Left ventricle myocardium inferior (tissue), 1 donor: ENCODE measurements at places on chromosomes 11 and 22. TPM values are rescaled to one million over a fixed set of nuclear protein-coding genes. Genes with fewer than 3 reads are reported as not detected.

RAG1 gene
- total RNA-seq = 1.6 TPM

- peaks cover 4% of the 10 kb centered on the region for H3K36me3 ChIP-seq
- no peak overlapping the region for H3K27ac ChIP-seq
- DNase-seq = no peak
- H3K4me3 ChIP-seq = no peak overlapping the region
- H3K4me1 ChIP-seq = no peaks in the 10 kb centered on the region
Observed at GRCh38 chr11:126185259-126186024, 26.0 kb downstream of the RPUSD4 start.

ABCC8 gene
- total RNA-seq = 1.1 TPM

SLC22A25 gene
- total RNA-seq = not detected

GRCh38 chr11:4466131-4466870 is 16.1 kb upstream of the OR52K1 start:
- no peak overlapping the region for H3K27ac ChIP-seq
- no peaks in the 10 kb centered on the region for H3K4me1 ChIP-seq
- no peak for DNase-seq
- H3K27me3 ChIP-seq = no peaks in the 10 kb centered on the region
- H3K36me3 ChIP-seq = no peaks in the 10 kb centered on the region
- no peak overlapping the region for H3K4me3 ChIP-seq

PATE2 gene
- total RNA-seq = not detected

MYOD1 gene
- total RNA-seq = not detected

DNA sequence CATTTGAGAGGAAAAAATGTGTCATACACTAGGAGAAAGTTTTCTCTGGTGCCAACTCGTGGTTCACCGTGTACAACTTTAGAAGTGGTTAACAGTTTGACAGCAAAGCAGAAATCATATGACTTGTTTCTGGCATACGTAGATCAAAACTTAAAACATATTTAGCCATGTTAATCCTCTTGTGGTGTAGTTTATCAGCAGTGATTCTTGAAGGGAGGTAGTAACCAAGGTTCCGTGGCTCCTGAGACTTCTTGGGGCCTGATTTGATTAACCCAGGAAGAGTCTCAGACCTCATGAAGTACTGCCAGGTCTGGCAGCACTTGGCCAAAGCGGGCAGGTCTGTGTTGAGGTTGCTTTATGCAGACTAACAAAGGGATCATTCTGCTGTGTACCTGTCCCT is 40.5 kb downstream of the SREBF2 start:
- DNase-seq = no peak
- peak overlapping the region; percentile 76 for H3K27ac ChIP-seq
- H3K4me1 ChIP-seq = peaks cover 25% of the 10 kb centered on the region
- peaks cover 97% of the 10 kb centered on the region for H3K36me3 ChIP-seq
- no peaks in the 10 kb centered on the region for H3K27me3 ChIP-seq

ACTN3 gene
- not detected for total RNA-seq

OR2AG2 gene
- total RNA-seq = not detected

GRCh38 chr11:12089473-12089872 is 20.9 kb upstream of the MICAL2 start:
- no peaks in the 10 kb centered on the region for H3K27me3 ChIP-seq
- H3K4me1 ChIP-seq = peaks cover 82% of the 10 kb centered on the region
- H3K36me3 ChIP-seq = no peaks in the 10 kb centered on the region
- DNase-seq = no peak

SYT12 gene
- total RNA-seq = 0.05 TPM

SDHAF2 gene
- 38.1 TPM for total RNA-seq

DNA sequence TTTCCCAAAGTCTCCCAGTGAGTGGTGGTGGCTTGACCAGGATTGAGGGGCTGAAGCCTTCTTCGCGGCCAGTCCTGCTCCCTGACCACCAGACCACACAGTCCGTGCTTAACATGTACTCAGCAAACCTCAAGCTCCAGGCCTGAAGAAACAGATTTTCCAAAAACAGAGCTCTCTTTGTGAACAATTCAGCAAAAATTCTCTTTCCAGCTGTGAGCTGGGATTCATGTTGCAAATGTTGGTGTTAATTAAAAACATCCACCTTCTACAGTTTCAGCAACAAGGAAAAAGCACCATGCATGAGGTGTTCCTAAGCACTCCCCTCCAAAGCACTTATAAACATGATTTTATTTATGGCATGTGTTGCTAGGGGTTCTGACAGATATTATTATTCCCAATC is 129.5 kb downstream of the ETS1 start:
- peak overlapping the region; percentile 67 for H3K27ac ChIP-seq
- no peaks in the 10 kb centered on the region for H3K27me3 ChIP-seq
- no peak for DNase-seq
- no peak overlapping the region for H3K4me3 ChIP-seq

- no peak for DNase-seq
- H3K27ac ChIP-seq = no peak overlapping the region
- H3K4me1 ChIP-seq = peaks cover 16% of the 10 kb centered on the region
- no peak overlapping the region for H3K4me3 ChIP-seq
Observed at GRCh38 chr11:130435671-130436070, 7.3 kb upstream of the ADAMTS8 start.

PGA5 gene
- total RNA-seq = not detected

OR5P2 gene
- total RNA-seq = not detected

TSKU gene
- 12.1 TPM for total RNA-seq

GRCh38 chr11:1163321-1163910 is 5.7 kb downstream of the MUC5AC start:
- no peak overlapping the region for H3K27ac ChIP-seq

- peaks cover 32% of the 10 kb centered on the region for H3K27me3 ChIP-seq
- no peaks in the 10 kb centered on the region for H3K4me1 ChIP-seq
- no peak overlapping the region for H3K4me3 ChIP-seq
- DNase-seq = no peak
Observed at GRCh38 chr11:79671401-79671800, 230.6 kb upstream of the TENM4 start.

ENTHD1 gene
- not detected for total RNA-seq

DNA sequence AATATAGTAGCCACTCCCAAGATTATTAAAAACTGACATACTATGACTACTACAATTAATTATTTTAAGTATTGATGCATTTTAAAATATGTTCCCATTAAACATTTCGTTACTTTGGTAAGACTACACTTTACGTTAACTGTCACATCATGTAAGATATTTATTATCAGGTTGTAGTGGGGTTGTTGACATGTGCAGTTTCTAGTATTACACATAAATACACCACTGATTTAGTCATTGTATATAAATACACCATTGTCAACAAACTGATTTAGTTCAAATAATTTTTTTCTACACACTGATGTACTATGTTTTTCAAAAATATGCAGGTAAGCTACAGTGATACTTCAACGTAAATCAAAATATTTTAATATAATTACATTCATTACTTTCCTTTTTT is 11.5 kb downstream of the ST13 start:
- H3K4me1 ChIP-seq = no peaks in the 10 kb centered on the region
- H3K36me3 ChIP-seq = peaks cover 97% of the 10 kb centered on the region
- H3K4me3 ChIP-seq = no peak overlapping the region
- no peak overlapping the region for H3K27ac ChIP-seq
- H3K27me3 ChIP-seq = no peaks in the 10 kb centered on the region

- H3K27ac ChIP-seq = peak overlapping the region; percentile 10
- H3K27me3 ChIP-seq = no peaks in the 10 kb centered on the region
- peaks cover 16% of the 10 kb centered on the region for H3K4me1 ChIP-seq
- no peak overlapping the region for H3K4me3 ChIP-seq
- H3K36me3 ChIP-seq = peaks cover 53% of the 10 kb centered on the region
Observed at GRCh38 chr11:118524757-118525470, 2.4 kb upstream of the TTC36 start.

GAL gene
- total RNA-seq = 0.58 TPM

DNA sequence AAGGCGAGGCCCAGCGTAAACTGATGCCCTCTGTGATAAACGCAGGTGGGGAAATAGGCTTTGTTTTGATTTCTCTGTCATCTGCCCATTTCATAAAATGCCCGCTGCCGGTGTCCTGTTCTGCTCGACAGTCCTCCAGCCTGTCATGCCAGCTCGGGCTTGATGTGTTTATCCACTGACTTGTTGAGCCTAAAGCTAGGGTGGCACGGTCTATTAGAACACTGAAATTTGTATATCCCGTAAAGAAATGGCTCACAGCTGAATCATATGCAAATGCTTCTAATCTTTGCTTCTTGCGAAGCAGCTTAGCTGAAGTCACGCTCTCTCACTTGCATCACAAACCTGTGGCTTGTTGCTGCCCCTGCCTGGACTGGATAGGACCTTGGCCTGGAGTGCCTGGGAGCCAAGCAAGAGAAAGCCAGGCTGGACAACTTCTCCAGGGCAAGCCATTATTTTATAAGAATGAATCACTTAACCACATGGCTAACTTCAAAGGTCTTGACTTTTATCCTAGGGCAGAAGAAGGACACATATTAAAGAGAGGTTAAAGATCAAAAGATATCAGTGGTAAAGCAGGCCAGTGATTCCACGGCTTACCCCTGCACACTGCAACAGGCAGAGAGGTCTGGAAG is 33.1 kb downstream of the EHF start:
- no peaks in the 10 kb centered on the region for H3K4me1 ChIP-seq
- no peaks in the 10 kb centered on the region for H3K36me3 ChIP-seq
- no peak overlapping the region for H3K27ac ChIP-seq
- no peak for DNase-seq
- H3K4me3 ChIP-seq = no peak overlapping the region

GRCh38 chr11:128522943-128523518 is 64.3 kb downstream of the ETS1 start:
- peak overlapping the region; percentile 81 for H3K4me3 ChIP-seq
- H3K4me1 ChIP-seq = peaks cover 86% of the 10 kb centered on the region
- DNase-seq = no peak
- no peaks in the 10 kb centered on the region for H3K36me3 ChIP-seq
- H3K27ac ChIP-seq = peak overlapping the region; percentile 97

DNA sequence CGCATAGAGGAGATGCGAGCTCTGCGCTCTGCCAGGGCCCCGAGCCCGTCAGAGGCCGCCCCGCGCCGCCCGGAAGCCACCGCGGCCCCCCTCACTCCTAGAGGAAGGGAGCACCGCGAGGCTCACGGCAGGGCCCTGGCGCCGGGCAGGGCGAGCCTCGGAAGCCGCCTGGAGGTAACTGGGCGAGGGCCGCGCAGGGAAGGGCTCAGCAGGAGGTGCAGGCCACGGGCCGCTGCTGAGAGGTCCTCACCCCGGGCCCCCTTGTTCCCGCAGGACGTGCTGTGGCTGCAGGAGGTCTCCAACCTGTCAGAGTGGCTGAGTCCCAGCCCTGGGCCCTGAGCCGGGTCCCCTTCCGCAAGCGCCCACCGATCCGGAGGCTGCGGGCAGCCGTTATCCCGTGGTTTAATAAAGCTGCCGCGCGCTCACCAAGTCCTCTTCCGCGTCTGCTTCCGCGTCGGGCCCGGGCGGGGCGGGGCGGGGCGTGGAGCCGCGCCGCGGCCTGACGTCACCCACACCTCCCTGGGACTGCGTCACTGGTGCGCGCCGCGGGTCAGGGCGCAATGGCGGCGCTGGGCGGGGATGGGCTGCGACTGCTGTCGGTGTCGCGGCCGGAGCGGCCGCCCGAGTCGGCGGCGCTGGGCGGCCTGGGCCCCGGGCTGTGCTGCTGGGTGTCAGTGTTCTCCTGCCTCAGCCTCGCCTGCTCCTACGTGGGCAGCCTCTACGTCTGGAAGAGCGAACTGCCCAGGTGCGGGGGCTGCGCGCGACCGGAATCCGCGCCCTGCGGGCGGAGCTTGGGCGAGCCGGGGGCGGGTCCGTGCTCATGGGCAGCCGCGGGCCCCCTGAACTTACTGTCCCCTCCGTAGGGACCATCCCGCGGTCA is at the start of gene RCE1:
Gene RCE1 (plus strand): TSS at position 546 of the 880 bp plus-strand sequence. CDS start 15 bp downstream, at position 561.
- peak; percentile 91 for DNase-seq
- H3K27ac ChIP-seq = peak within 1 kb of the TSS; percentile 95
- H3K27me3 ChIP-seq = no peaks in the 10 kb centered on the region
- H3K36me3 ChIP-seq = peaks cover 32% of the 10 kb centered on the region
- peaks cover 45% of the 10 kb centered on the region for H3K4me1 ChIP-seq

DNA sequence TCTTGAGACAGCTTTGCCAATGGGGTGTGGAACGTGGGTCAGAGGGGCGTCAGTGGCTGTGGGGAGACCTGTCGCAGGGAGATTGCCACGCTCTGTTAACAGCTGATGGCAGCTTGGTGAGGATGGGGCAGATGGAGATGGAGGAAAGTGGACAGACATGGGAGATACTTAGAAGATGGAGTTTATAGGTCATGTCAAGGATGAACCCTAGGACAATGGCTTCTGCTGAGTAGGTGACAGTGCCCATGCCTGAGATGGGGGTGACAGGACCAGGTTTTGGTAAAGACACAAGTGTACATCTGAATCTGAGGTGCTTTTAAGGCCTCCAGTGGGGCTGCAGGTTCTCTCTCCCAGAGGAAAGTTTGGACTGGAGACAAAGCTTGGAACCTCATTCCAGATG is 51.5 kb upstream of the ACCSL start:
- H3K4me1 ChIP-seq = peaks cover 24% of the 10 kb centered on the region
- no peak overlapping the region for H3K27ac ChIP-seq
- H3K4me3 ChIP-seq = no peak overlapping the region
- no peaks in the 10 kb centered on the region for H3K27me3 ChIP-seq
- DNase-seq = no peak

- no peak for DNase-seq
Observed at GRCh38 chr11:19746086-19746485, 33.4 kb downstream of the NAV2 start.

DNA sequence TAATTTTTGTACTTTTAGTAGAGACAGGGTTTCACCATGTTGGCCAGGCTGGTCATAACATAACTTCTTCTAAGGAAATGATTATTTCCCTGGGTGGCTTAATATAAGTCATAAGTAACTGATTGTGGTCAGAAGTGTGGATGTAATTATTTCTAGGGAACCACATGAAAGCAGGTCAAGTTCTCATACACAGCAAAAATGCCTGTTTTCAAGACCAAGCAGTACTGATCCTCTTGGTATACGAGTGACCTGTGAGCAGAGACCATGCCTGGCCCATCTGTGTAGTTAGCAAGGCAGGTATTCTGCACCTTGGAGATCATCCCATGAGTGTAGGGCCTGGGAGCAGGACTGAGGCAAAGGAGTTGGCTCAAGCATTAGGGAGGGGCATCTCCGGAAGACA is 32.5 kb upstream of the NUCB2 start:
- no peaks in the 10 kb centered on the region for H3K36me3 ChIP-seq
- H3K4me3 ChIP-seq = no peak overlapping the region
- no peak overlapping the region for H3K27ac ChIP-seq
- H3K27me3 ChIP-seq = no peaks in the 10 kb centered on the region

GRCh38 chr11:59173964-59174663 is 2.2 kb downstream of the DTX4 start:
- peaks cover 11% of the 10 kb centered on the region for H3K27me3 ChIP-seq
- peak overlapping the region; percentile 79 for H3K27ac ChIP-seq
- H3K4me3 ChIP-seq = peak overlapping the region; percentile 77
- H3K36me3 ChIP-seq = peaks cover 2% of the 10 kb centered on the region
- H3K4me1 ChIP-seq = peaks cover 33% of the 10 kb centered on the region
